Neuronal stem cell (in vitro differentiated cells): ENCODE measurements at places on chromosomes 12 and 14.

- DNase-seq = no peak
Measured at GRCh38 chr12:103392722-103393121, 103.0 kb downstream of the C12orf42 start.

- no peak for DNase-seq
Measured at GRCh38 chr12:113108308-113108707, 27.3 kb downstream of the RASAL1 start.

DNA sequence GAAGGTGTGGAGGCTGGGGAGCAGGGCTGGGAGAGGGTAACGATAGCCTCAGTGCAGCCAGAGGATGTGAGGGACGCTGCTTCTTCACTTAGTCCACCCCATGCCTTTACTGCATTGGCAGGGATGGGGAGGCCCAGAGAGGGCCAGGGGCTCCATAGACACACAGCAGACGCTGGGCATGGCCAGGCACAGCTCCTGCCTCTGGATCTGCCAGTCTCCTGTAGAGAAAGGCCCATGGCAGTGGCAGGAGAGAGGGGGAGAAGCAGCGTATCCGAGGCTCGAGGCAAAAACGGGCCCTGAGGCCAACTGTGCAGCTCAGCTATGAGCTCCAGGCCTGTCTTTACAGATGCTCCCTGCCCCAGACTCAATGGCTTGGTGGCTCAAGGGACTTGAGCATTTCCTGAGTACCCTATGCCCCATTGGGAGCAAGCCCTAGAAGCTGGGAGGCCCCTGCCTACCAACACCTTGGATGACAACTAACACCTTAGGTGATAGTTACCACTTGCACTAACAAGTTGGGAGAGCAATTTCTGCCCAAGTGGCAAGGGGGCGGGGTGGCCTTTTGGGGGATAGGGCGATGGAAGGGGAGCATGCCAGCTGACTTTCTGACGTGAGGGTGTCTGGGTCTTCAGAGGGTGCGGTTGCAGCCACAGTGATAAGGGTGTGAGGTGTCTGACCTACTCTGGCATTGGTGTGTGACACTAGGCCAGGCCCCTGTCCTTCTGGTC lies 5.0 kb upstream of the LBHD2 start:
- no peak for DNase-seq

DNA sequence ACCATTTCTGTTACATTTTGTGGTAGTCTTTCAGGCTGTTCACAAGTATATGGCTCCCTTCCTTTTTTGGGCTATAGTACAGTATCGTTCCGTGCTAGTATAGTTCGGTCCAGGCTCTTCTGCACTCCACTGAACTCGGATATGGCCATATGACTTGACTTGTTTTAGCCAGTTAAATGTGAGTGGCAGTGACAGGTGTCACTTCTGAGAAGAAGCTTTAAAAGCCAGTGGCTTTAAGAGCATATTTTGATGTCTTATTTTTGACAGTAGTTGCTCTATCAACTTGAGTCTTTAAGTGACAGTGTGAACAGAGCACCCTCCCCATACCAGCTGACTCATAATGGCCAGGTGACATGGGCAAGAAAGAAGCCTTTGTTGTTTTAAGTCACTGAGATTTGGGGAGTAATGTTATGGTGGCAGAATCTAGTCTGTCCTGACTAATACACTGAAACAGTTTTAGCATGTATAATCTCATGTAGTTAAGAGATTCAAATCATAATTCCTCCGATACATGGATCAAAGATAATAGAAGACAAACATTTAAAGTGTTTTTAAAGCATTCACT lies 64.6 kb downstream of the ANO4 start:
- no peak for DNase-seq

- no peak for DNase-seq
Measured at GRCh38 chr12:46389031-46389616, 16.6 kb upstream of the SLC38A2 start.

GRCh38 chr12:106317406-106318082 lies 15.0 kb downstream of the TCP11L2 start:
- DNase-seq = no peak

DNA sequence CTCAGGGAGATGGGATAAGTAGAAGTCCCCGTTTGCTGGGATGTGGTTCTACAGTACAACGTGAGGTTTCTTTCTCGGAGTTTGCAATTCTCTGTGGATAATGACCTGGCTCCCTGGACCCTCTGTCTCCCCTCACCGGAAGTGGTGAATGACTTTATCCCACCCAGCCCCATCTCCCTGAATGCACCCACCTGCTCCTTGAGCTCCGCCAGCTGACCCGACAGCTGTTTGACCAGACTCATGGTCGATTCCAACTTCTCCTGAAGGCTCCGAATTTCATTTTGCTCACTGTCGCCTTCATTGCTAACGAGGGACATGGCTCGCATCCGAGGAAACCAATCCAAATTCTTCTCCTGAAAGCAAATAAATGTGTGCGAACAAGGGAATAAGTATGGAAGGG lies 144.6 kb downstream of the SSPN start:
- no peak for DNase-seq

- no peak for DNase-seq
Measured at GRCh38 chr12:78853231-78853630, 11.3 kb upstream of the SYT1 start.

DNA sequence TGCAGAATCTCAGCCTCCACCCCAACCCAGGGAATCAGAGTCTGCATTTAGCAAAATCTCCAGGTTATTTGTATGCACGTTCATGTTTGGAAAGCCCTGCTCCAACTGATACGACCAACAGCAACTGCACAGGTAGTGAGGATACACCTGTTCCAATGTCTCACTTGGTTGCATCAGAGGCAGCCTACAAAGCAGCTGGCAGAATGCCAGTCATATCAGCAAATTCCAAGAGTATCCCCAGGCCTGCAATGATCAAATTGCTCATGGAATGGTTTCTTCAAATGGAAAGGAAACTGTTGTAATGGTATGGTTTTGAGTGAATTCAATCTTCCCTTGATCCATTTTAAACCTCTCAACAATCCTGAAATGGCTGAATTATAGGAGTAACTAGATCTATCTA lies 75.4 kb downstream of the GRIP1 start:
- no peak for DNase-seq

GRCh38 chr12:91920276-91920675 lies 225.4 kb downstream of the BTG1 start:
- DNase-seq = no peak

GRCh38 chr12:116406529-116406928 lies 129.0 kb upstream of the MED13L start:
- no peak for DNase-seq

- DNase-seq = no peak
Measured at GRCh38 chr14:22847661-22848341, 11.4 kb downstream of the MMP14 start.

DNA sequence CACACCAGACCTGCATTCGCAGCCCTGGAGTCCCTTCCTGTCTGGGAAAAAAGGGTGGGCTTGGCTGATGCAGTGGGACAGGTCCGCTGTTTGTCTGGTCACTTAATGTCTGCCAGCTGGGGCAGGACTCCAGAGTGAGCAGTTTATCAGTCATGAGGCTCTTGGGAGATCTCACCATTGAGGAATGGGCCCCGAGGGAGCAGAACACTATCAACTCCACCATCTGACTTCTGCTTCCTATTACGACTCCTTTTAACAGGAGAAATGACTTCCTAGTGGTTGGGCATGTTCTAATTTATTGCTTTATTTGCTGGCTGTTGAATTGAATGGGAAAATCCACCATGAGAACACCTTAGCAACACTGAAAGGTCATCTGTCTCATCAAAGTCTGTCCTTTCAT lies 182.5 kb upstream of the RASSF8 start:
- DNase-seq = no peak

- DNase-seq = no peak
Measured at GRCh38 chr12:66500091-66500490, 178.8 kb downstream of the GRIP1 start.

DNA sequence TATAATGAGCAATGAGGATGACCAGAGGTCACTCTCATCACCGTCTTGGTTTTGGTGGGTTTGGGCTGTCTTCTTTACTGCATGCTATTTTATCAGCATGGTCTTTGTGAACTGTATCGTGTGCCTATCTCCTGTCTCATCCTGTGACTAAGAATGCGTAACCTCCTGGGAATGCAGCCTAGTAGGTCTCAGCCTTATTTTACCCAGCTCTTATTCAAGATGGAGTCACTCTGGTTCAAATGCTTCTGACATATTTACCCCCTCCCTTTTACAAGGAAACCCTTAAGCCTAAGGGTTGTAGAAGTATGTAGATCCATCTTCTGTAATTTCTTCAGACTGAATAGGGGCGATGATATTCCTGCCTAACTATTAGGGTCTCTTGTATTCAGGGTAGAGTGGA lies 8.4 kb downstream of the IFI27L1 start:
- no peak for DNase-seq

GRCh38 chr14:56490379-56490778 lies 89.2 kb upstream of the TMEM260 start:
- DNase-seq = no peak

- no peak for DNase-seq
Measured at GRCh38 chr12:7612851-7613250, 52.9 kb downstream of the APOBEC1 start.

GRCh38 chr14:52095336-52095735 lies 26.5 kb upstream of the NID2 start:
- no peak for DNase-seq

DNA sequence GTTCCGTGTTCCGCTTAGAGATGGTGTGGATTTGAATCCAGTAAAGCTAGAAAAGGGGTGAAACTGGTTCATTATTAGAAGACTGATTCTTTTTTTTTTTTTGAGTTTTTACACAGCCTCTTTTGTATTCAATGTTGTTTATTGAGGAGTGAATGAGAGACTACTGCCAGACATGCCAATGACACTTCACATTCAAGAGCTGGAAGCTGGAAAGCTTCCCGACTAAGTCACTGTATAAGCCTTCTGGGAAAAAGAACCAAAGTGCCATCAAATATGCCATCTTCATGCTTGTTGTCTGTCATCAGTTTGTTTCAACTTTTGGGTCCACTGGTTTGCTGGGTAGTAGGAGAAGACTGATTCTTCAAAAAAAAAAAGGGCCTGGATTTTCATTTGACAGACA lies 164.8 kb downstream of the ATP23 start:
- DNase-seq = no peak

GRCh38 chr12:125070112-125070511 lies 4.9 kb downstream of the AACS start:
- no peak for DNase-seq

DNA sequence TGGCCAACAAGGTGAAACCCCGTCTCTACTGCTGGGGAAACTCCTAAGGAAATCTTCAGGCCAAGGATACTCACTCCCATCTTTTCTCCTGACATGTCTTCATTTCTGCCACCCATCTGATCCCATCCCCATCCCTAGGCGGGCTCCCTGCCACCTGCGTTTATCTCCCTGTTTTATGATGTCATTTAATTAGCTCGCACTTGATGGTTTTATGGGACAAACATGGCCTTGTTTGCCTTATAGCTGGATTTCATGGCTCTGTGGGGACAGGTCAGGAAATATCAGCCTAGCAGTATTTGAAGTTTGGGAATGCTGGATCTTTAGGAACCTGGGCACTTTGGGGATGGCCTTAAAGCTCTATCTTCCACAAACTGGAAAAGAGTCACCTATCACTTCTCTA lies 88.5 kb upstream of the CISTR start:
- DNase-seq = no peak

GRCh38 chr12:182381-182892 lies 31.5 kb downstream of the SLC6A12 start:
- no peak for DNase-seq

DNA sequence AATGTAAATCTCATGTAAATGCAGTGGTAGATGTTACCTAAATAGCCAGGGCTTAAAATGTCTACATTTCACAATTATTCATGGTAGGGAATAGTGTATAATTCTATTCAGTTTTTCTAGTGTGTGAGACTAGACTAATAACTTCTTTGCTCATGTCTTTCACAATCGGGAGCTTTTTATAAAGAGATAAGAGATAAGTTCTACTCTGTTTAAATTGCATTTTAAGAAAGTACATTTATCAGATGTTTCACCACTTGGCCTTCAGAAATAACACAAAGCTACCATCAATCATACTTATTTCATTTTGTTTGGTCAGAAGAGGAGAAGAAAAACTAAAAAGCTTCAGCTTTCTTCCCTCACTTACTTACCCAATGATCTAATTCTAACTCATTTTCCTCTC lies 725.5 kb upstream of the FLRT2 start:
- no peak for DNase-seq

- no peak for DNase-seq
Measured at GRCh38 chr14:60420050-60420449, 65.8 kb downstream of the C14orf39 start.

DNA sequence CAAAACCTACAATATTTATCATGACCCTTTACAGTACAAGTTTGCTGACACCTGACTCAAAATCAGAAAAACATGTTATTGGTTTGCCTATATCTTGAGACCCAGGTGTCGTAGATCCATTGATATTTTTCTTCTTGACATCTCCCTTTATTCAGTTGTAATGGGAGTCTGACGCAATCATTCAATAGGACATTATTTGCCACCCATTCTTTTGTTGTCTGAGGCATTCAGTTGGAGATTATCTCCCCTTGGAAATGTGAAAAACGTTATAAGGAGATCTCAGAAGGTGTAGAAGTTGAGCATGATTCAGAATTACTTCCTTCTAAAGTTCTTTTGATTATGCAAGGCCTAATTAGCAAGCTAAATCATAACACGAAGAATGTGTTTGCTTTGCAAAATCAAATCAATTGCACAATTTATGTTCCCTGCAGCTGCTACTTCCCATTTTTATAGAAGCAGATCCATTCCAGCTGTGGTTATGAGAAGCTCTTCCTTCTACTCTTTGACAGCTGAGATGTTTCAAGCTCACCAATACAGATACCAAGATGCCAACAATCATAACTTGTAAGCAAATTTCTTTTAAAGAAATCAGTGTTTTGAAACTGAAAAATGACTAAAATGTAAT lies 228.2 kb upstream of the SYT1 start:
- no peak for DNase-seq

GRCh38 chr12:104602406-104602805 lies 145.7 kb downstream of the CHST11 start:
- DNase-seq = no peak

DNA sequence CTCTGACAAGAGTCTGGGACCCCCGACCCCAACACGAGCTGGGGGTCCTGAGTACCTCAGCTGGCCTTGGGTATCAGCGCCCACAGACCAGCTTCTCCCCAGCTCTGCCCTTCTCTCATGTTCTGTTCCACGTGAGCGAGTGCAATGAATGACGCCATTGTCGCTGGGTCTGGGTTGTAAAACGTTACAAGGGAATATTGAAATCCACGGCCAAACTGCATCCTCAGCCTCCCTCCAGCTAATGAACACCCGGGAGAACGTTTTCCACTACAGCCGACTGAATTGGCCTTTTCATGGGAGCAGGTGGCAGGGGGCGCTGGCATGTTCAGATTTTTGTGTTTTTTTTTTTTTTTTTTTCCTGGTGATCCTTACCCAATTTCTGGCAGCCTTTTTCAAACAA lies 34.7 kb downstream of the TBX5 start:
- DNase-seq = no peak

- DNase-seq = no peak
Measured at GRCh38 chr12:92546635-92547348, 156.0 kb upstream of the PLEKHG7 start.

- no peak for DNase-seq
Measured at GRCh38 chr14:33704481-33704880, 246.4 kb downstream of the EGLN3 start.

- no peak for DNase-seq
Measured at GRCh38 chr14:65533736-65534404, 121.3 kb downstream of the FUT8 start.
